ENCODE measurements at places on chromosomes 2 and 18.

DNA sequence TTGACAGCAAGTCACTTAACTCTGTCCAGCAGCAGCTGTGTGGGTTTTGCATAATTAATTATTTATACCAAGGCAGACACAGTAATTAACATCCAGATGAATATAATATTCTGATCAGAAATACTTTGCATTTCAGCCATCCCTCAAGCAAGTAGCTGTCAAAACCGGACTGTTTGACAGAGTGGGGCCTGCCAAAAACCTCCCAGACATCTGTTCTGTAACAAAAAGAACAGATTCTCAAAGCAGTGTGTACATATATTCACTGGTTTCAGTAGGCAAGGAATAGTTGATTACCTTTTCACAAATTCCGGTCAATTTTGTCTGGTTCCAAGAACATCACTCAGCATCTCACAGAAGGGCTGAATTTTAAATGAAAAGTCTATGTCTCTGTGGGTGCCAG, 291.6 kb downstream of the CMPK2 start:
- DNase-seq = no peak

GRCh38 chr18:12315911-12316310, 7.9 kb downstream of the TUBB6 start:
- no peak for DNase-seq

- no peak for DNase-seq
Measured at GRCh38 chr2:45707661-45708060, 56.2 kb downstream of the PRKCE start.

DNA sequence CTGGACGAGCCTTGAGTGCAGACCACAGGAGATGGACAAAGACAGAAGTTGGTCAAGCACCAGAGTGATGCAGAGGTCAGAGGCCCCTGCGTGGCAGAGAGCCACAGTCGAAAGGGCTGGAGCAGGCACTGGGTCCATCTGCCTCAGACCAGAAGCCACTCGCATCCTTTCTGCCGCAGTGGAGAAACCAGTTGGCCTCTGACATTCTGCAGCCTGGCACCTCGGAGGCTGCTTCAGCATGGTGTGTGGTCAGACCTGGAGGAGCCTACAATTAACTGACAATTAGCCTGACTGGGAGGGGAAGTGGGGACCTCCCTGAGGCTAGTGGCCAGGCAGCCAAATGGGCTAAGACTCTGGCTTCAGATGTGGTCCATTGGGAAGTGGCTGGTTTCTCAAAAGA, 111.1 kb downstream of the SGPP2 start:
- DNase-seq = no peak

DNA sequence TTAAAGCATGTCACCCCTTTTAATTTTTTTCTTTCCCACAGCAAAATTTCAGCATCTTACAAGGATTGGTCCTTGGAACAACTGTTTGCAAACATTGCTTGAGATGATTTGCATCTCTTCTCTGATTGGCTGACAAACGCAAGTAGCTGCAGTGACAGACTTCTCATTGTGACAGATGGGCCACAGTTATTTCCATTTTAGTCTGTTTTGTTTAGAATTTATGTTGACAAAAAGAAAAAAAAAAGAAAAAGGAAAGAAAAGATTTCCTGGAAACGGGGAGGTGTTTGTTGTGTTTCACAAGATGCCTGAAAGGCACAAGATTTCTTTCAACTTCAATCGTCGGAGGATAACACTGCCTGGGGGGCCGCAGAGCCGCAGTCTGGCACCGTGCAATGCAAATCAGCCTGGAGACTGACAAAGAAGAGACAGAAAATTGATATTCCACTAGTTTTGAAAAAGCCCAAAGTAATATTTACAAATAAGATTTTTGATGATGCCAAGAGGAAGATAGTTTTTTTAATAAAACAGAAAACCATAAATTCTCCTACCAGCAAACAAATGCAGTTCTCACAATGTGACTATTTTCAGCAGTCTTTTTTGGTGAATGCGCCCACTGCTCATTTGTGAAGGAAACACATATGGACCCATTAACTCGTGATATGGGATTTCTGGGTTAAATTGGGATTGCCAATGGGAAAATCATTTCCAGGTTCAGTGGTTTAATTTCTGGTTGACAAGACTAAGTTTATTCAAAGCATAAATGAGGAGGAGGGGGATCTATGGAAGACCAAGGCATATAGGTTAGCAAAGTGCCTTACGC, 296.2 kb upstream of the SMIM21 start:
- DNase-seq = no peak

- DNase-seq = no peak
Measured at GRCh38 chr2:30305235-30305634, 73.9 kb downstream of the LBH start.

- DNase-seq = no peak
Measured at GRCh38 chr2:175476948-175477347, 295.4 kb upstream of the ATP5MC3 start.

- no peak for DNase-seq
Measured at GRCh38 chr2:147548451-147548850, 296.4 kb upstream of the ACVR2A start.

DNA sequence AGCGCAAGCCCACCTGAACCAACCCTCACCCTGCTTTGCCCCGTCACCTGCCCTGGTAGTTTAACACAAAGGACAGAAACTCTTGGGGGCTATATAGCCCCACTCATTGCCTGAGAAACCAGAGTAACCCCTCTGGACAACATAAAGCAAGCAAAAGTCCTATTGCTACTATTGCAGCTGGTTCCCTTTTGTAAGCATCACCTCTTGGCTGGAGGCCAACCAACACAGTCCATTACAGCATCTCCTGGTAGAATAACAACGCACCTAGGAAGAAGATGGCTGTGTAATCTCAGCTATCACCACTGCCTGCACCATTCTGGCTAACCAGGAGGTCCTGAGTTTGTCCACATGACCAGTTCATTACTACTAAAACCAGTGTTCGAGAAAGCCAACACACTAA, 36.4 kb downstream of the FLACC1 start:
- DNase-seq = no peak

- DNase-seq = no peak
Measured at GRCh38 chr2:138440759-138441158, 60.8 kb upstream of the SPOPL start.

DNA sequence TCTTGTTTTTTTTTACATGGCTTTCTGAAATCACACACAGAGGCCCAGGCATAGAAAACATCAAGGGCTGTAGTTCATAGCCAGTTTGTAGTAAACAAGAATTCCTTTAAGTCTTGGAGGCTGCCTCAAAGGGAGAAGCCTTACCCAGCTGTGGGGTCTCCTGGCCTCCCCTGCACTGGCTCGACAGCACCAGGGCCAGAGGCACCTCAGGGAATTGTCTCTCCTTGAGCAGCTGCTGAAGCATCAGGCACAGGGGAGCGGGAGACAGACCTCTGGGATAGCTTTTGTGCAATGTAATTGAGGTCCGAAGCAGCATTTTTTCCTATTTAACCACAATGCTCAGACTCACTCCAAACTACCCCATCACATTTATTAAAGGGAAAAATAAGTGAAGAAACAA, 209.1 kb downstream of the HRH4 start:
- no peak for DNase-seq

GRCh38 chr2:104043864-104044263, 810.1 kb upstream of the POU3F3 start:
- DNase-seq = no peak
